ENCODE measurements at places on chromosomes 5 and 9.

DNA sequence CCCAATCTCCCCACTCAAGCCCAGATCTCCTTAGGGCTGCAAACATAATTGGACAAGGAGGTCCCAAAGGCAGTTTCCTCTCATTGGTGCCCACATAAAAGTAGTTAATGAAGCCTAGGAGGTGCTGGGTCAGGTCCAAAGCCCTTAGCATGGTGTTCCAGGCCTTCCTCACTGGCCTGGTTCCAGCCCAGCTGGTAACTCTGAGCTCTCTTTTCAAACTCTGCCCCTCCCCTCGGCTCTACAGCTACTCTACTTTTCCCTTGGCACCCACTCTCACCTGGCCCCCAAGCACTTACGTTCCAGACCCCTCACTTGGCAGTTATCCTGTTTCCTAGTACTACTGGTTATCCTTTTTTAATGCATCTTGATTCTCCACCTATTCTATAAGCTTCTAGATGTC, 9.9 kb downstream of the SEPTIN8 start:
- no peak for DNase-seq

DNA sequence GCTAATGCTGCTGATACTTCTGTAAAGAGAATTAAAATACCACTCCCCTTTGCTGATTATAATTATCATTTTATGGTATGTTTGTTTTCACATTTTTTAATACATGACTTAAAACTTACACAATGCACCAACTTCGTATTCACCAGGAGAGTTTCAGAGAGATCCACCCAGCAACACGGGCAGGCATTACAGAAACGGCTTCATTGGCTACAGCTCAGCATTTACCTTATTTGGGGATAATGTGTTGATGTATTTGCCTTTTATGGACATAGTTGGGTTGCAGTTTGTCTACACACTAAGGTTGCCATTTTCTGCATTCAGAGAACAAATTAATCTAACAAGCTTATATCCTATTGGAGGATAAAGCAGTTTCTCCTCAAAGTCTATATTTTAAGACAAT, 423.6 kb downstream of the PRDM9 start:
- DNase-seq, result no peak

DNA sequence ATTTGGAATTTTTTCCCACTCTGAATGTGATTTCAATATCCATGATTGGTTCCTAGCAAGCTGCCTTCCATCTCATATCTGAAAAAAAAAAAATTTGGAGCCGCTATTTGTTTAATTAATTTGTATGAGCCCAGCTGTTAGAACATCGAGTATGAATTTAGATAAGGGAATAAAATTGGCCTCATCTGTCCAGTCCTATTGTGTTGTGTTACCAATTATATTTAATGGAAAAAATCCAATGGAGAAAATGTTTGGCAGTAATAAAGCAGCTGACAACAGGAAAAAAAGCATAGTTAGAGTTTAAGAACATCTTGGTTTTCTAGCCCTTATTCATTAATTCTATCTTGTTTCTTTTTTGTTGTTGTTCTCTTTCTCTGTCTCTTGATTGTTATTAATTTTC, 735.6 kb upstream of the RIOK2 start:
- DNase-seq, result no peak

DNA sequence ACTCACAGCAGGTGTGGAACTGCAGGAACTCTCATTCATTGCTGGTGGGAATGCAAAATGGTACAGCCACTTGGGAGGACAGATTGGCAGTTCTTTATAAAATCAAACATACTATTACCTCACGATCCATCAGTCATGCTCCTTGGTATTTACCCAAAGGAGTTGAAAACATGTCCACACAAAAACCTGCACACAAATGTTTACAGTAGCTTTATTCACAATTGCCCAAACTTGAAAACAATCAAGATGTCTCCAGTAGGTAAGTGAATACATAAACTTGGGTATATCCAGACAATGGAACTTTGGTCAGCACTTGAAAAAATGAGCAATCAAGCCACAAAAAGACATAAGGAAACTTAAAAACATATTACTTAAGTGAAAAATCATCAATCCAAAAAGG, 215.5 kb downstream of the IRX1 start:
- no peak for DNase-seq

- no peak for DNase-seq
These were observed 816.1 kb upstream of the C9orf72 start for GRCh38 chr9:28389411-28389810.
